Brain pericyte (primary cell): ENCODE measurements at places on chromosomes 2 and 18.
A peak's percentile ranks its signal among the peaks of the same experiment; 100 is the strongest.

DNA sequence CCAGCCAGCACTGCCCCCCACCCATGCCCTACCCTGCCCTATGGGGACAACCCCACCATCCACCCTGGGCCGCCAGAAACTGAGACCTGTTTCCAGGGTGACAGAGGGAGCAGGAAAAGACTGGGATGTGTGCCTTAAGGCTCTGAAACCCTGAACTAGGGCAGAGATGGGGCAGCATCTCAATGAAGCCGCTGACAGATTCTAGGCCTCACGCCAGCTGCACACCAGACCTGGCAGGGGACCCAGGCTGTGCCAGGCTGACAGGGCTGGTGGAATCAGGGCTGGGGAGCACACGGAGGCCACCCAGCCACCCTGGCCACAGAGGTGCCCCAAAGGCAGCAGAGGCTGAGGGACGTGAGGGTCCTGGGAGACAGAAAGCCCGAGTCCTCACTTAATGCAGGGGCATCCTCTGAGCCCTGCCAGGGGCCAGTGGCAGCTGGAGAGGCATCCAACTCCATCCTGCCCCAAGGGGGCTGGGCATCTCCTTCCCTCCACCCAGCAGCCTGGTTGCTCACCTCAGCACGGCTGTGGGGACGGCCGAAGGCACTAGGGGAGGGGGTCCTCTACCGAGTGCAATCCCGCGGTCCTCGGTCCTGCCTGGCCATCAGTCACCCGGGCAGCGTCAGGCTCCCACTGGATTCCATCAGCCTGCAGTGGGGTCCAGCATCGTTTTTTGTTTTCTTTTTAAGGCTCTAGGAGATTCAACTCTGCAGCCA lies 169.2 kb downstream of the ZFP36L2 start:
- DNase-seq = no peak

DNA sequence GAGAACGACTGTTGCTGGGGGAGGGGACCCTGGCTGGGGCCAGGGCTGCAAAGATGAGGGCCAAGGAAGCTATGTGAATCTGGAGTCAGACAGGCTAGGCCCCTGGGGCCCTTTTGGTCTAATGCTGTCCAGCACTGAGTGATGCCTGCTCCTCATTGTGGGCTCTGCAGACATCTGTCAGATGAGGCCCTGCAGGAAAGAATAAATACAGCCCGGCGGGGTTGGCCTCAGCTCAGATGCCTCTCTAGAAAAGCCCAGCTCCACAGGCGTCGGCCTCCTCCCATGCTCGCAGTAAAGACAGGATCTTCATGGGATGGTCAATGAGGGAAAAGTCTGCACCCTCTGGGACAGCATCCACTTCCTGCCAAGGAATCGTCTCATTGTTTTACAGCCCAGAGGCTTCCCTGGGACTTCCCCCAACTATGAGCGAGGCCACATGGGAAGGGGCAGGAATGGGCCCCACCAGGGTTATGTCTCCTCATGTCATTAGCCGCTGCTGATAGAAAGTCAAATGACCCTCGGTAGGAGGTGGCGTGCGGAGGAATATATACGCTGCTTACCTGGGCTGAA lies 125.8 kb upstream of the GLI2 start:
- no peak for DNase-seq

DNA sequence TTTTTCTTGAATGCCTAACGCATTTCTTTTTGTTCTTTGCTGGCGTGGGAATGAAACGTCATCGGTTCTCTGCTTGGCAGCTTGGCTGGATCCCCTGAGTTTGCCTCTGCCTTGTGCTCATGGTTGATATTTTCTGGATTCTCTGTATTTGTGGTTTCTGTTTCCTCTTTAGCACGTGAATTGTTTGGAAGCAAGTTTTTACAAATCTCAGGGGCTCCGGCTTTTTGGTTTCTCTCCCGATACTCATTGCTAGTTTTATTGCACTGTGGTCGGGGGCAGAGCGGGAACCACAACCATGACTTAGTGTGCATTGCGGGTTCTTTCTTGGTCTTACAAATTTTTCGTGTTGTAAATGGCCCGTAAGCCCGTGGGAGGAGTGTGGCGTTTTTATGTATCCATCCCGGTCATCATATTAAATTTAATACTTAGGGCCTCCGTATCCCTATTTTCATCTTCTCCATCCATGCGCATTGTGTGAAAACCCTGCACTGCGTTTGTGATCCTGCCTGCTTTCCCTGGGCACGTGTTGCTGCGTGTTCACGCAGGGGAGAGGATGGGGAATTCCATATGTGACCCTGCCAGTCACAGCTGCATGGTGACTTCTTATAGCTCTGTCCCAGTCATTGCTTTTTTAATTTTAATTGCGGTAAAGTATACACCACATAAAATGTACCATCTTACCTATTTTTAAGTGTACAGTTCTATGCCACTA lies 9.4 kb downstream of the RAMP1 start:
- DNase-seq = no peak

DNA sequence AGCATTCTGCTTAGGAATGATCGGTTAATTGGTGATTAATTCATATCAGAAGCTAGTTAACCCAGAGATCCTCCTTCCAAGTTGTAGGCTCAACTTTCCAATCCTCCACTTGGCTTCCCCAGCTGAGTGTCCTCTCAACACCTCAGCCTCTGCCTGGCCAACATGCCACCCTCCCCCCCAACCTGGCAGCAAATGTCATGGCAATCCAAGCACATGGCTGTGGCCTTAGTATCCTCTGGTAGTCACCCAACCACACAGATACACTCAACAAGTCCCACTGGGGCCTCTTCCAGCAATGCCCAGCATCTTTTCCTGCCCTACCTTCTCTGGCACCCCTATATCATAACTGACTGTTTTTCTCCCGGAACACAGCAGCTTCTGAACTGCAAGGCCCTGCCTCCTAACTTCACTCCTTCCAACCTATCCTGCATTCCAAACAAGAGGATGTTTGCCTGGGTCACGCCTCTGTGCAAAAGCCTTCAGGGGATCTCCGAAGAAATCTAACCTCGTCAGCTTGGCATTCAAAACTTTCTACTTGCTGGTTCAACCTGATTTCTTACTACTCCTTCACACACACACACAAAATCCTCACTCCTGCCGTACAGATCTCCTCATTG lies 195.0 kb downstream of the CYP26B1 start:
- DNase-seq = no peak

- no peak for DNase-seq
Observed at GRCh38 chr18:78482378-78482777, 497.2 kb upstream of the SALL3 start.

DNA sequence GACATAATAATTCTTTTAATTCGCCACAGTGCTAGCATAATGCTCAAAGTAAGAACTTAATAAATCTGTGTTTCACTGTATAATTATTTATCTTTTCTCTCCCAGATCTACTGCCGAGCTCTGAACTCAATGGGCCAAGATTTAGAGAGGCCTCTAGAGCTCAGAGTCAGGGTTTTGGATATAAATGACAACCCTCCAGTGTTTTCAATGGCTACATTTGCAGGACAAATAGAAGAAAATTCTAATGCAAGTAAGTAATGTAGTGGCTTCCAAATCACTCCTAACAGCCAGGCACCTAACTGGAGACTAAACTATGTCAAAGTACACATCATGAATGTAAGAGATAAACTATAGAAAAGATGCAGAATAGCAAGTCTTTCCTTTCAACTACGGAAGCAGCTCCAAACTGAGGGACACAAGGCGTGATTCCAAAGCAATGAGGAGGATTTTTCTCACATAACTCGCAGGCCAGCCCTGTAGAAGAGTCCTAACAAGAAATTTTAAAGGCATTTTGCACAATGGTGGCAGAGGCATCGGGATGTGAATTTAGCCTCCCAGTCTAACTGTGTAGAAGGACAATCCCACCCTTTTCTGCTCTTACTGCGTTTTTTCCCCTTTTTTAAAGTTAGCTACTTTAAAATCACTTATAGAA lies 12.0 kb downstream of the DSG1 start:
- no peak for DNase-seq

DNA sequence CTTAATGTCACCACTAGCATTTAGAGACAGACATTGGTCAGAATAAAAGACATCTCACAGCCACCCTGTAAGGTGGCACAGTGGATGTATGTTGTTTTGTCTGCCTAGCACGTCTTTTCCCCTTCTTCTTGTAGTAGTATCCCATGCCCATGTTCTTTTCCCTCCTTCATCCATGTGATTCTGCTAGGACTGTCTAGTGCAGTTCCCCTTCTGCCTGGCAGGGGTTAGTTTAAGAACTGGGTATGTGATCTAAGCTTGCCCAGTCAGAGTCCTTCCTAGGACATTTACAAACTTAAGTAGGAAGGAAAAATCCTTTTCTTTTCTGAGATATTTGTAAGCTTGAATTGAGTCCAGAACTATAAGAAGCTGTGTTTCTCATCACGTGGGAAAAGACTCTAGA lies 172.3 kb downstream of the BABAM2 start:
- no peak for DNase-seq

DNA sequence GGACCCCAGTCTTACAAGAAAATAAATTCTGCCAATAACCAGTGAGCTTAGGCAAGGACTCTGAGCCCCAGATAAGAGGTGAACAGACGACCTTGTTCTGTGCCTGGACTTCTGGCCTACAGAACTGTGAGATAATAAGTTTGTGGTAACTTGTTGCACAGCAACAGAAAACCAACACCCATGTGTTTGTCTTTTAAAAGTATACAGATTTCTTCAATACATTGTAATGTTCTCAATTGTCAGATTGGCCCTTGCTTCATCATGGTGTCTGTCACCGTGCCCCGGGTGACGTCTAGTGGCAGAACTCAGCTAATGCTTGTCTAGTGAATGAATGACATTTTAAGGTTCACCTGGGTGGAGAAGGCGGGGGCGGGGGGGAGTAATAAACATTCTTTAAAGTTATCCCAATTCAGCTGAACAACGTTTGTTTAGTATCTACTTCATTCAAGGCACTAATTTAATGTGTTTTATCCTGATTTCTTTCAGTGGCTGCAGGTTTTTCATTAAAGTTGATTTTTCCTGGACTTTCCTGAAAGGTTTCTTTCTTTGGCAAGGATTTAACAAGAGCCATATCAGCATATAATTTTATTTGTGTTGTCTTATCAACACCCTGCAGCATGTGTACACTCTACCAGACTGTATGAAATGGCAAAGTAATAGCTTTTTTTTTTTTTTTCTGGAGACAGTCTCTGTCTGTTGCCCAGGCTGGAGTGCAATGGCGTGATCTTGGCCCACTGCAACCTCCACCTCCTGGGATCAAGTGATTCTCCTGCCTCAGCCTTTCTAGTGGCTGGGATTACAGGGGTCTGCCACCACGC lies 123.8 kb upstream of the DLX2 start:
- no peak for DNase-seq

DNA sequence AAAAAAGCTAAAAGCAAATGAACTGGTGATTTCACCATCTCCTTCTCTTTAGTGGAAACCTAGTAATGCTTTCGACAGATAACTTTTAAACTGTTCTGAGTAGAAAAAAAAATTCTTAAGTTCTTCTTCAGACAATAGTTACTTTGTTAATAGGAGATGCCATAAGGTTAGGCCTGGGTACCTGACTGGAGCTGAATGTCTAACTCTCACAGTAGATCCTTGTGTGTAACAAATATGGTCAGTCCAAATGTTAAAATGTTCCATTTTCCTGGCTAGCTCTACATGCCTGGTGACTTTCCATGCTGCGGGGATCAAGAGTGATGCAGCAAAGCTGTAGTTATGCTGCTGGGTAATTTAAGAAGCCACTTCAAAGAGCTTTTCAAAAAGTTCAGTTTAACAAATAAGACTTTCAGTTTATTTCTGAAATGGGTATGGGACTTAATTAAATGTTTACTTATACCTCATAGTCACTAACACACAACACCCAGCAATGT lies 264.0 kb upstream of the SESTD1 start:
- no peak for DNase-seq

- DNase-seq = no peak
Observed at GRCh38 chr2:112829101-112829960, 7.2 kb downstream of the IL1B start.

- DNase-seq = peak; percentile 41
Observed at GRCh38 chr2:218286570-218287459, 5.5 kb downstream of the TMBIM1 start.

DNA sequence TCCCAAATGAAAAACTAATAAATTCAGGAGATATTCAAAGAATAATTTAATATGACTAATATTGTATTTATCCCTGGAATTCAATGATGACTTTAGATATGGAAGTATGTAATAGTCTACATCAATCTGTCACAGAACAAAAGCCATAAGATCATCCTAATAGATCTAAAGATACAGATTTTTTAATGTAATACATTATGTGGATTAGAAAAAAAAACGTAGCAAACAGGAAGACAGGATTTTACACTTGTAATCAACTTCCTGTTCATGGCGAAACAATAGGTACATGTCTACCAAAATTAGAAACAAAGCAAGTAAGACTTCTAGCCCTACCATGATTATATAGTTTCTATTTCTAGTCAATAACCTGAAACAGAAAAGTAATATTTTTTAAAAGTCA lies 192.2 kb downstream of the TTC32 start:
- DNase-seq = no peak

DNA sequence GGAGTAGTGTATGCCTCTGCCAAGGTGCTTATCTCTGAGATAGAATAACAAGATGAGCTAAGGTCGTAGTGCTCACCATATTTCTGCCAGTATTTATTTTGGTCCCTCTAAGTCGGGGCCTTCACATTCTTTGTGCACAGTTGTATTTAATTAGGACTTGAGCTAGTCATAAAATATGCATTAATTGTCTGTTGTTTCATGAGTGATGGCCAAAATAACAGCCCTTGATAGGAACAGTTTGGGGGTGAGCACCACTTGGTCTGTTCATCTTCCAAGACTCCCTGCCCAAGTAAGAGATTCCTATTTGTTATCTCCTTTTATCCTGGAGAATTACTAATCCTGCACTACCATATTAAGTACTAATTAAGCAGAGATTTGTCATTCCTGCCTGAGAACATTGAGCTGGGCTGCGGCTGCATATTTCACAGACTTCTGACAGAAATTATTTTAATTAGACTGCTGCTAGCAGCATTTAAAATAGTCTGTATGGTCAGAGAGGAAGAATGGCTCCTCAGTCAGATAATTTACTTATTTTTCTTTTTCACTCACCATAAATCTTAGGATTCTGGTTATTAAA lies 435.1 kb downstream of the MTX2 start:
- no peak for DNase-seq

GRCh38 chr2:16526193-16526592 lies 139.4 kb downstream of the CYRIA start:
- DNase-seq = no peak

- DNase-seq = no peak
Observed at GRCh38 chr2:151729837-151730236, 4.4 kb downstream of the NEB start.

GRCh38 chr2:74982577-74982976 lies 24.1 kb downstream of the POLE4 start:
- DNase-seq = no peak

GRCh38 chr2:128502638-128503246 lies 184.1 kb upstream of the HS6ST1 start:
- DNase-seq = no peak
